ENCODE measurements at places on chromosomes 4 and X.

GRCh38 chr4:7427361-7427760, 7.4 kb downstream of the PSAPL1 start:
- no peak for DNase-seq

- DNase-seq = no peak
These were observed 280.7 kb downstream of the RAPGEF2 start for GRCh38 chr4:159383562-159383931.

DNA sequence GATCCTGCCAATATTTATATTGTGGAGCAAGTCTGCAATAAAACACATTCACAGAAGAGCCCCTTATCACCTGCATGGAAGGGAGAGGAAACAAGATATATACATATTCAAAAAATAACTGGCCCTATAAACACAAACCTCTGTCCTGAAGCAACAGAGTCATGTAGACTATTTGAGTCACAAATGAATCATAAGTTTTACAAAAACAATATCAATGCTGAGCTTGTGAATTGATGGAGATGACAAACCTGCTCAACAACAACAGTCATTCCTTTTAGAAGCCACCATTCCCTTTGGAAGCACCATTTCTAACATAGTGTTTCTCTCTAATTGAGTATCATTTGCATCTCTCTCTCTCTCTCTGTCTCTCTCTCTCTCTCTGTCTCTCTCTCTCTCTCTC, 313.9 kb downstream of the MID1IP1 start:
- no peak for DNase-seq

- no peak for DNase-seq
These were observed 51.3 kb upstream of the EXOC1L start for GRCh38 chr4:55768291-55768690.

GRCh38 chr4:60865273-60865672, 334.9 kb upstream of the ADGRL3 start:
- no peak for DNase-seq
